Epithelial cell of esophagus (primary cell): ENCODE measurements at places on chromosomes 4 and X.

DNA sequence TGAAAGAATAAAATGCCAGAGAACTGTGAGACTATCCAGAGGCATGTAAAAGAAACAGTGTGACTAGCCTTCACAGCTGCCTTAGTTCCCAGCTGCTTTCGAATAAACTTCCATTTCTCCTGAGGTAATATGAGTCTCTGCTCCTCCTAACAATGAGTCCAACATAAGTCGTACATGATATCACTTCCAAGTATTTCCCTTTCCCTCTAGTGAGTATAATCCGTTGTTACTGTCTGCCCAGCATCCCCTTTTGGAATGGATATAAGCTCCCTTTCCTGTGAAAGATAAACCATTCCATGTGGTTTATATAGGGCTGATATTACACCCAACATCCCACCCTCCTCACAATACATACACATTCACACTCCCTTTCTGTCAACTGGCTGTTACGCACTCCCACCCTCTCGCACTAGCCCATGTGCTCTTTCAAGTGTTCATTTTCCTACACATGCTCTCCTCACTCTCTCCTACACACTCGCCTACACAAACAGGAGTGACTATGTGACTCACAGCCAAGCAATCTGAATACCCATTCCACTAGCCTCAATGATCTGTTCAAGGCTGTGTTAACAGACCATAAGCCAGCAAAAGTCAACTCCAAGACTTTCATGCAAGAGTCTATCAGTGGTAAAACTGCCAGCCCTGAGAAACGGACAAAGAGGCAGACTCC is 5.0 kb downstream of the NAF1 start:
- peak; percentile 69 for DNase-seq

- no peak for DNase-seq
Observed at GRCh38 chr4:68718447-68719074, 48.1 kb upstream of the UGT2B15 start.

- peak; percentile 0 for DNase-seq
Observed at GRCh38 chrX:36431819-36432218, 512.3 kb downstream of the CFAP47 start.

GRCh38 chr4:17773135-17773698 is 8.2 kb downstream of the FAM184B start:
- DNase-seq = no peak

DNA sequence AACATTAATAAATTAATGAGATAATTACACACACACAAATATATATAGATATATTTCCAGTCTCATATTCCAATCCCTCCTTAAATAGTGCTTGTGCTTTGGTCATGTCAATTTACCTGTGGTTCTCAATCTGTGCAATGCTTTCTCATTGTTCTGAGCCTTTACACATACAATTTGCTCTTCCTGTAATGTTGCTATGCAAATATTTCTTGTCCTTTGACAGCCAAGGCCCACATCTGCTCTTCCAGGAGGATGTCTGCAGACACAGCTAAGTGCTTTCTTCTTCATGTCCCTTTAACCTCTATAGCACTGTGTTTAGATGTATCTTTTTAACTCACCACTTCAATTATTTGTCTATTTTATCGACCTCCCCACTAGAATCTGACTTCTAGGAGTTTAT is 67.3 kb upstream of the RAPGEF2 start:
- DNase-seq = no peak

GRCh38 chr4:75158451-75158850 is 225.5 kb downstream of the PARM1 start:
- no peak for DNase-seq

- DNase-seq = no peak
Observed at GRCh38 chrX:154799556-154800348, 5.5 kb downstream of the MPP1 start.
